Bronchial epithelial cell (primary cell): ENCODE measurements at places on chromosomes 1 and 21. TPM values are rescaled to one million over a fixed set of nuclear protein-coding genes. Genes with fewer than 3 reads are reported as not detected.

Gene TTC24
- not detected in 2 replicates for total RNA-seq

DNA sequence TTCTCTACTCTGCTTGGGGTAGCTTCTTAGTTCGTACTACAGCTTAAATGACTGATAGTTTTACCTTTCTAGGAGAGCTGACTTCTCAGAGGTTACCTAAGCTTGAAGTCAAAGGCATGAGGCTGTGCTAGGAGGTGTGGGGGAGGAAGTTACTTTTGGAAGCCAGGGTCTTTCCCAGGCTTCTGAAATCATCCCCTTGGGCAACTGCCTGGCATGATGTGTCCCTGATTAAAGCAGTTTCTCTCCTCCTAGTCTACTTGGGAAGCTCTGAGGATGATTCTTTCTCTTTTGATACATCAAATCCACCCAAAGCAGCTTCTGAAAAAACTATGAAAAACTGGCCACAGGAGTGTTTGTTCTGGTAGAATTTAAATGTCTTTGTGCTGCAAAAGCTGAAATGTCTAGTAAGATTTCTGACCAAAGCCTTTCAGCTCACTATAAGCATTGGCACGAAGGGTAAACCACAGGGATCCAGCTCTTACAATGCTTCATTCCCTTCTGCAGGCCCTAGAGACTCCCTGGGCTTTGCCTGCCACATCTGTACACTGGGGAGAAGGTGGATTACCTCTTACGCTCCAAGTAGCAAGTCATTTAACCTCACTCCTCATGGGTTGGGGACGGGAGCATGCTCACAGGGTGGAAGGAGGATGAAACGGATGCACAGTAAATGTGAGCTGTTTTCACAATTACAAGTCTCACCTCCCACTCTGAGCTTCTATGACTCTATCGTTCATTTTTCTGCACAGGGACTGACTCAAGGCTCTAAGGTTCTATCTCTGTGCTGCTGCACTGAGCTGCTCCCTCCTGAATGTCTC is 59.6 kb downstream of the RUNX1 start:
- no peak for DNase-seq

DNA sequence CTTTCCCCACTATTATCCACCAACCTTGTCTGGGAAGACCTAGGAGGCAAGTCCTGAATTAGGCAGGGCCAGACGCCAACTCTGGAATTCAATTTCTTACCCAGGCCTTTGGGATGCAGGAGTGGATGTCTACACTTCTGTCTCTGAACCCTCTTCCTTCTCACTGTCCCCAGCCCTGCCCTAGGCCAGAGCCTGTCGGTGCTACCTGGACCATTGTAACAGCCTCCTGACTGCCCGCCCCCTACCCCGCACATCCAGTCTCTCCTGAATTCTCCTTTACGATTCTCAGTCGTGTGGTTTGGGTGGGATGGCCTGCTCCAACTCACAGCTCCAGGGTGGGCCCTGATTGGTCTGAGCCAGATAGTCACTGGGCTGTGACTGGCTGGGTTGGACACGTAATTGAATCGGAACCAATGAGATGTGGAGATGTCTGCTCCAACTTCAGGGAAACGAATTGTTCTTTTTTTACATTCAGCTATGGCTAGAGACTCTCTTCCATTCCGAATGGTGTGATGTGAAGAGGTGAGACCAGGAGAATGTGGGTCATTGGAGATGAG is 304.6 kb downstream of the PTPRU start:
- DNase-seq, result no peak

- no peak for DNase-seq
Observed at GRCh38 chr1:156899956-156900718, 6.6 kb downstream of the PEAR1 start.

Gene IGSF21
- total RNA-seq, result not detected in 2 replicates

- no peak for DNase-seq
Observed at GRCh38 chr21:36186081-36186480, 29.5 kb downstream of the DOP1B start.

GRCh38 chr1:186291271-186291670 is 83.8 kb downstream of the TPR start:
- no peak for DNase-seq

Gene RAVER2
- 5.3 and 6.4 TPM in 2 replicates for total RNA-seq

GRCh38 chr1:89739013-89739843 is 81.6 kb upstream of the LRRC8D start:
- DNase-seq, result peak; percentile 90

Gene SYPL2
- total RNA-seq, result not detected in 2 replicates

DNA sequence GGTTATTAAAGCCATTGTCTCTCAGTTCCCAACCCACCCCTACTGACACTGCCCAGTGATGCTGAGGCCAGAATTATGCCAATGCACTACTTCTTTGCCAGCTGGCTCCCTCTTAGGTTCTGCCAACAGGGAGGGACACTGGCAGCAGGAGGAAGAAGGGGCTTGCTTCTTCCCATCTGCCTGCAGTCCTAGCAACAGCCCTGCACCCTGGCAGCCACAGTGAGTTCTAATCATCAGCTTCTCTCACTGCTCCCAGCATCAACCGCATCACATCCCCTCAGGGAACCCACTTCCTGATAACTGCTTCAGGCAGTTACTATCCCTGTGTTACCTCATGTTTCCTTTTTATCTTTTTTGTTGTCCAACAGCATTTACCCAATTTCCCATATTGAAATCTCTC is 86.2 kb downstream of the UBR4 start:
- no peak for DNase-seq

DNA sequence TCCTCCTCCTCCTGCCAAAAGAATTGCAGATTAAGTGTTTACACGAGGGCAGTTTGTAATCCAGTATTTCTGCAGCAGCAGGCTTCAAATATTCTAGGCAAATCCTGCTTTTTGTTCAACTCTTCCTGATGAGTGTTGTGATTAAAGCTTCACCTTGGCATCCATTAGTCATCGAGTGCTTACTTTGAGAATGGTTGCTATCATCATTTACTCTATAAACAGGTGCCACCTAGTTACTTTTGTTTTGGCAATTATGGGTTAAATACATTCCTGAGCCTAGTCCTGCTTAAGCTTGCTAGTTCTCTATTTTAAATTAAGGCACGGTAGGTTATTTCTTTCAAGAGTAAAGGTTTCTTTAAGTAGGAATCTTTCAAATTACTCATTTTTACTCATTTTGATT is 20.3 kb downstream of the PDC start:
- peak; percentile 87 for DNase-seq

GRCh38 chr1:181453541-181454201 is 29.6 kb upstream of the CACNA1E start:
- DNase-seq, result no peak

DNA sequence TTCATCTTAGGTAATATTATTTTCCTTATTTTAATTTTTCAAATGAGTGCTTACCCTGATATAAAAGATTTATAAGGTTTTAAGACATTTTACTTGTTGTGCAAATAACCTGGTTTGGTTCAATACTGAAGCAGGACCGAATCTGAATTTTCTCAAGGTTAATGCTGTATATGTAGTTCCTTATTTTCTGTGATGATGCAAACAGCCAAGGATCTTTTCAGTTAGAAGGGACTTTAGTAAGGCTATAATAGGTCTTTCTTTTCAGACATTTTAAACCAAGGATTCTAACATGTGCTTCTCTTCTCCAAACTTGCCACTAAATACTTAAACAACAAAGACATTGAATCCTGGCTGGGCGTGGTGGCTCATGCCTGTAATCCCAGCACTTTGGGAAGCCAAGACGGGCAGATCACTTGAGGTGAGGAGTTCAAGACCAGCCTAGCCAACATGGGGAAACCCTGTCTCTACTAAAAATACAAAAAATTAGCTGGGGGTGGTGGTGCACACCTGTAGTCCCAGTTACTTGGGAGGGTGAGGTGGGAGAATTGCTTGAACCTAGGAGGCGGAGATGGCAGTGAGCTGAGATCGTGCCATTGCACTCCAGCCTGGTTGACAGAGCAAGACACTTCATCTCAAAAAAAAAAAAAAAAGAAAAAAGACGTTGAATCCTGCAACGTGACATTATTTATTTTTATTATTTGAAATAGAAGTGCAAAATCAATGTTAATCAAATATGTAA is 3.2 kb upstream of the ARPC5 start:
- no peak for DNase-seq

Gene ETNK2
- 58.7 and 70.4 TPM in 2 replicates for total RNA-seq

- DNase-seq, result no peak
Observed at GRCh38 chr1:14616632-14617396, 18.3 kb downstream of the KAZN start.
